Muscle of leg (tissue), 16 donors: ENCODE measurements at places on chromosomes 7 and 10. TPM values are rescaled to one million over a fixed set of nuclear protein-coding genes. Genes with fewer than 3 reads are reported as not detected.
A peak's percentile ranks its signal among the peaks of the same experiment; 100 is the strongest.

DNA sequence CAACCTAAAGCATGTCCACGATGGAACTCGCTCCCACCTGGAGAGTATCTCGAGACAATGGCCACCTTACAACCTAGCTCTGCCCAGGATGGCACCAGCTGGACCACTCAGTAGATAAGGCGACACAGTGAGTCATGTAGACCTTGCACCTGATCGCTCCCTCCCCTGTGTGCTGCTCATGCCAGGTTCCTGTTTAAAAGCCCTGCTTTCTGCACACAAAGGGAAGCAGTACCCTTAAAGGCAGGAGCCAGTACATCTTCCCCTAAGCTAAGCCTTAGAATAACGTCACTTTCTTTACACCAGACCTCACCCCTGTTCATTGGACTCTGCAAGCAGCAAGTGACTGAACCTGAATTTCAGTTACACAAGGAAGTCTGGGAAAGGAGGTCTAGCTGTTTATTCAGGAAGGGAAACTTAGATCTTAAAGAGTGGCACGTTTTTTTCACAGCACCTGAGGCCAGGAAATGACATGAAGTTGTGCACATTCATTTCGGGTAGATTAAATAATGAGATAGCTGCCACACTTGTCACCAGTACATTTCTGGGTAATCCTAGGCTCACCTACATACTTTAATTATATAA, 117.9 kb downstream of the MTPAP start:
- no peak for DNase-seq

DNA sequence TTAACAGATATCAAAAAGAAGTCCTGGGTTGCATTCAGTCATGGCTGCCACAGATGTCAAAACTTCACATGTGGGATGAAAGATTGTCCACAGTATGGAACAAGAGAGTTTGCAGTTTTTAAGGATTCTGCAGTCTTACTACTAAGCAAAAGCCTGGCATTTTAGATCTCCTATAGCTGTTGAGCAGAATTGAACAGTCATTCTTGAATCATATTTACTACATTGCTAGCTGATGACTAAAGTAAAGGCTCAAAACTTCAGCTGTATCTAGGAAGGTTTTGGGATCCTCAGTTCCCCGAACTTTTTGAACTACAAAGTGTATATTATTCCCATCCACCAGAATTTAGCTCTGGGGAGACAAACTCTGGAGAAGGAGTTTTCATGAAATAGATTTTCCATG, 31.0 kb downstream of the BET1 start:
- DNase-seq = no peak

DNA sequence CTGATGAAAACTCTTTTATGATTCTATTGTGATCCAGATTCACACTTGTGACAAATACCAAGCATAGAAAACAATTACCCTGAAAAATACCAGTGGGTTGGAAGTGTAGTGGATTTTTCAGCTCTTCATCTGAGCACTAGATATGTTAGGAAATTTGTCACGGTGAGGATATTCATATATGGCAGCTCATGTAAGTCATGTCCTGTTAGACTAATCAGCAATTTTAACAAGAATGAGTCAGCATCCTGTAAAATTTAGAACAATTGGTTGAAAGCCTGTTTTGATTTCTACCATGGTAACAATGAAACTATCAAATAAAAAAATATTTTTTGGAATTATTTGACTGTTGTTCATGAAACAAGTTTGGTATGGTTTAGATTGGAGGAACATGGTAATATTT, 334.3 kb downstream of the CACNA2D1 start:
- DNase-seq = peak; percentile 11

DNA sequence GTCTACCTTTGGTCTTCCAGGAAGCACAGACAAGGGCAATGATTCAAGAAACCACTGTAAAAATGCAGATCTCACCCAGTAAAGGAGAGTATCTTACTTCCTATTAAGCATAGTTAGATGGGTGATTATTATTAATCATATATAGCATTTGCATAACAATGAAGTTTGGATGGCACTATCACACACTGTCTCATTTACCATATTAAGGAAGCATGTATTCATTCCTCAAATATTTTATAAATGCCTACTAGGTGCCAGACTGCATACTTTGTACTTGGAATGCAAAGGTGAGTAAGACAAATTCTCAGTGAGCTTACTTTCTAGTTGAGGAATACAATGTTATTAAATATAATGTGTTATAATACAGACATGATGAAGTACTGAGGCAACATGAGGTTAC, 53.9 kb upstream of the SKAP2 start:
- DNase-seq = no peak

Gene ADAM12
- 14.8 TPM for polyA plus RNA-seq

DNA sequence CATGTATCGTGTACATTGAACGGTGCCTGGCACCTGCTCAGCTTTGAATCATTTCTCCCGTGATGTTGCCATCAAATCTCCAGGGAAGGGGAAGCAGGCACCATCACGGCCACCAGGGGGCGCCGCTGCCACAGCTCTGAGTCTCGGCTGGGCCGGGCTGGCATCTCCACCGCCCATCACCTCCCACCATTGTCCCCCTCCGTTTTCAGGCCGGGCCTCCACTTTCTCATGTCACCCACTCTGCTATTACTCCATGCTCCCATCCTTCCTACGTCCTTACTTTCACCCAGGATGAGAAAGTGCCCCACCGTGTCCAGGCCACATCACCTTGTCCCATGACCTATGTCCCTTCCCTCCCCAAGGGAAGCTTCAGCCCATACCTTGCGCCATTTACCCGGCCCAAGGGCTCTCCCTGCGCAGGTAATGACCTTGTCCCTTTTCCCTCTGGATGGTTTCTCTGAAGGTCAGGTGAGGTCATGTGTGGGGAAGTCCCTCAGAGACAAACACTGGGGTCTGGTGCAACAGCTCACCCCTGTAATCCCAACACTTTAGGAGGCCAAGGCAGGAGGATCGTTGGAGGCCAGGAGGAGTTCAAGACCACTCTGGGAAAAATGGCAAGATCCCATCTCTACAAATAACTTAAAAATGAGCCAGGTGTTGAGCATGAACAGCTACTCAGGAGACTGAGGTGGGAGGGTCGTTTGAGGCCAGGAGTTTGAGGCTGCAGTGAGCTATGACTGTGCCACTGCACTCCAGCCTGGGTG, 31.8 kb upstream of the OCM2 start:
- peak; percentile 37 for DNase-seq
